NAMALWA (cell line): ENCODE measurements at places on chromosomes 7 and 10.

DNA sequence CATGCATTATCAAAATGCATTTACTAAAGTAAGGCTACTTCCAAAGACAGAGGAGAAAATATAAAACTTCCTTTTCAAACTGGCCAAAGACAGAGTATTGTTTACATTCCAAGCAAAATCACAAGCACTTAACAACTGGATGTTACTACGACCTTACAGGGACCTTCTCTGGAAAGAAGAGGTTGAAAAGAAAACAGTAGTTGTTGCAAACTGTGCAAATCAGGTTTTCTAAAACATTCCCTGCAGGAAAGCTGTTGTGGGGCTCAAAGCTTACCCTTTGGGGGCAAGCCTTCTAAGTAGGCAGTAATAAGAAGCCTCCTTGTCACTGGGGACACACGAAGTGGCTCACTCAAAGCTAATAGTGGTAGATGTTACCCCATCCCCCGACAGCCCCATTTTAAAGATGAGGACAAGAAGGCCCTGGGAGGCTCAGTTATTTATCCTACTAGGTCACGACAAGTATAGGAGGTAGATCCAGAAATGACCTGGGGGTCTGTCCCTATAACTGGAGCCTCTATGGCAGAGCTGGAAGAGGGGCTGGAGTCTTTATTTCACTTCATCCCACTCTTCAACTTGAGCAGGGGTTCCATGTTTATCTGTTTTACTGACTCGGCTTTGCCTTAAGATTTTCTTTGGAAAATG is 46.6 kb downstream of the ATXN7L1 start:
- DNase-seq: no peak

GRCh38 chr7:47475880-47476227 is 106.1 kb downstream of the TNS3 start:
- no peak for DNase-seq

- DNase-seq: peak; percentile 76
Observed at GRCh38 chr10:99777918-99778714, 4.3 kb upstream of the ABCC2 start.

DNA sequence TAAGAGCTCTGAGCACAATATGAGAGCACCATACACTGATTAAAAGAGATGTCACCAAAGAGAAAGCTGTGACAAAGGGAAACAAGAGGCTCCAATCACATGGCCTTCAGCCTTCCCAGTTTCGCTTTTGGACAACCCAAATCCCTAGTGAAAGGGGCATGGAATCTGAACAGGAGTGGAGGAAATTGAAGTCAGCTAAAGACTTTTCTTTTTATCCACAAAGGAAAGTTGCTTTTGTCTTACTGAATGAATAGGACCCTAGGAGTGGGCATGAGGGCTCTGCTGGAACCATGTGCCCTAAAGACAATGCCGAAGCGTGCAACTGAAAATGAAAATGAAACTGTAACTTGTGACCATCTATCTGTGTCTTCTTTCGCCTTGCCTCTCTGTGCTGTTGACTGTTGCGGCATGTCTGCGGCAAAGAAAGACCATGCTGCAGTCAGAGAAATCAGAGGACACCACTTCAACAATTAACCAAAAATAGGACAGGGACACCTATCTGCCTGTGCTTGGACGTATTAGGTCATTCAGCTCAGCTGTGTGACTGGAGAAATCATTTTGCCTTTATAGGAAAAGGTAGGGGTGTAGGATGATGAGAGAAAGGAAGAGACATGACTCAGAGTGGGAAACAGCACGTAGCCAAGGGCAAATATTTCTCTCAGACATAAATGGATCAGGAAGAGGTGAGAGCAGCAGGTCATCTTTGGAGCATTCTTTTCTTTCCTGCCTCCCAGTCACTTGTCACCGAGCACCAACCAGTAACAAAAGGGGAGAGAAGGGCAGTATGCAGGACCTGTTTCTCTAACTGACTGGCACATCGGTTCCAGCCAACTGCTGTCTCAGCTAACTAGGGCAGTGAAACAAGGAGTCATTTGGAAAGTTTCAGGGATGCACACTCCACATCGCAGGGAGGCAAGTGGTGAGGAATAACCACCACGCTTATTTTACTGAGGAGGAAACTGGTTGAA is 12.3 kb downstream of the CAV2 start:
- DNase-seq: peak; percentile 11

DNA sequence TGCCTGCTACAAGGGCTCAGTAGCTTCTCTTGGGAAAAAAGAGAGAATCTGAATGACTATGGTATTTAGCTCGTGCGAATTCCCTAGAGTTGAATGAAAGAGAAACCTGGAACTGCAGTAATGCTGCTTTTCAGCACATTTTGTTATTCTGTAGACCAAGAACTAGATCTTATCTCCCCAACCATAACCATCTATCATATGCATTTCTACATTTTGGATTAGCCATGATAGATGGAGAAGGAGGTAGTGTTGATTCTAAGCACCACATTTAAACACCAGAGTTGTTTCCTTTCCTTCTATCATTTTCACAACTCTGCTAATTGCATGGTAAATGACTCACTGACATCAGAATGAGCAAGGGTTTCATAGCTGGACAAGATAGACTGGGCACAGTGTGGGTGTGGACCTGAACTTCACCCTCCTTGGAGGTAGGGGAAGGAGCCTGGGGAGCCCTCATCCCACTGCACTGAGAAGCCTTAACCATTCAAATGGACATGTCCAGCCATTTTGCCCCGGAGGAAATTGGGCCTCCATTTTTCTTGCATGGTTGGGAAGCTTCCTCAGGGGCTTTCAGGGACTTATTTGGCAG is 55.3 kb upstream of the BMPER start:
- no peak for DNase-seq

DNA sequence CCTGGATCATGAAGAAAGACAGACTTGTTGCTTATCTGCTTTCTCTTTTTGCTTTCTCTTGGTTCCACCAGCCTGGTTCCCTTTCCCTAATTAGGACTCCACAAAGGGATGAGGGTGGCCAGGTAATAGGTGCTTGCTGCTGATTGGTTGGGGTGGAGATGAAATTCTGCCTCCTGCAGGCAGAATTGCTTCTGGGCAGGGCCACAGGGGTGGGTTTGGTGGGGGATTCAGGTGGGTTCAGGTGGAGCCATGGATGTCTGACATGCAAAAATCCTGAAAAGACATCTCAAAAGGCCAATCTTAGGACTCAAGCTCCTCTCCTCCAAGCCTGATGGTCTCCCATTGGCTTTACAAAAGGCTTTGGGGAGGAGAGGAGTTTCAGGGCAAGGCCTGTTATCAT is 25.4 kb upstream of the ACHE start:
- DNase-seq: no peak

- DNase-seq: peak; percentile 4
Observed at GRCh38 chr10:77907900-77908717, 18.4 kb downstream of the DLG5 start.

DNA sequence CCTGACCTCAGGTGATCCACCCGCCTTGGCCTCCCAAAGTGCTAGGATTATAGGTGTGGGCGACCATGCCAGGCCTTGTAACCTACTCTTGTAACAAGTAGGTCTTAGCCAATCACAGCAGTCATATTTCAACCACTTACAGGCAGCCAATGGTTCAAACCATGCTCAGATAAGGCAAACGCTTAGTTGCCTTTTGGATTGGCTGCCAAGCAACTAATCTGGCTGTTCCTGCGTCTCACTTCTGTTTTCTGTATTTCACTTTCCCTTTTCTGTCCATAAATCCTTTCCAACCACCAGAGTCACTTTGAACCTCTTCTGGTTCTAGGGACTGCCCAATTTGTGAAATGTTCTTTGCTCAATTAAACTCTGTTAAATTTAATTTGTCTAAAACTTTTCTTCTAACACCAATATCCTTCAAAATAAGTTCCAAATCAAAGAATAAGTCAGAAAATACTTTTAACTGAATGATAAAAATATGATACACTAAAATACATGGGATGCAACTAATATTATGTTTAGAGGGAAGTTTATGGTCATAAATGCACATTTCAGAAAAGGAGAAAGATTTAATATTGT is 19.1 kb upstream of the PRF1 start:
- DNase-seq: no peak

- peak; percentile 21 for DNase-seq
Observed at GRCh38 chr10:125783957-125784356, 8.3 kb upstream of the MMP21 start.

- no peak for DNase-seq
Observed at GRCh38 chr10:61164458-61165160, 220.6 kb upstream of the RHOBTB1 start.

- no peak for DNase-seq
Observed at GRCh38 chr7:28406192-28406591, 6.1 kb upstream of the CREB5 start.

DNA sequence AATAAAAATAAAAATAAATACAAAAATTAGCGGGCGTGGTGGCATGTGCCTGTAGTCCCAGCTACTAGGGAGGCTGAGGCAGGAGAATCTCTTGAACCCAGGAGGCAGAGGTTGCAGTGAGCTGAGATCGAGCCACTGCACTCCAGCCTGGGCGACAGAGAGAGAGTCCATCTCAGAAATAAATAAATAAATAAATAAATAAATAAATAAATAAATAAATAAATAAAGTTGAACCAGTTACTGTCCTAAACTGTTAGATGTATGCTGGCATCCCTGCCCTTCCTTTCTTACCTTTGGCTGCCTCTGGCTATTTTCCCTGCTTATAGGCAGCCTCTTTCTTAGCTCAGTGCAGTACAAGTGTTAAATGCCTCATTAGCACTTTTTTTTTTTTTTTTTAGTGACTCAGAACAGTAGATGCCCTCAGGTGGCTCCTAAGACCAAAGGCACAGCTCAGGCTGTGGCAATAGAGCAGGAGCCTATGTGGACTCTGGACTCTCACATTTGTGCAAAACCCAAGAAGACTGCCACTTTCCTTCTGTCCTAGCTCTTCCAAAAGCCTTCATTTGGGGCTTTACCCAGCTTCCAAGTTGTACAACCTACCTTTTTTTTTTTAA is 30.6 kb upstream of the CABCOCO1 start:
- DNase-seq: no peak

- no peak for DNase-seq
Observed at GRCh38 chr7:13953368-13953767, 36.1 kb downstream of the ETV1 start.

GRCh38 chr7:11434366-11434765 is 397.6 kb downstream of the THSD7A start:
- no peak for DNase-seq

- DNase-seq: no peak
Observed at GRCh38 chr10:33257439-33258080, 76.9 kb downstream of the NRP1 start.

DNA sequence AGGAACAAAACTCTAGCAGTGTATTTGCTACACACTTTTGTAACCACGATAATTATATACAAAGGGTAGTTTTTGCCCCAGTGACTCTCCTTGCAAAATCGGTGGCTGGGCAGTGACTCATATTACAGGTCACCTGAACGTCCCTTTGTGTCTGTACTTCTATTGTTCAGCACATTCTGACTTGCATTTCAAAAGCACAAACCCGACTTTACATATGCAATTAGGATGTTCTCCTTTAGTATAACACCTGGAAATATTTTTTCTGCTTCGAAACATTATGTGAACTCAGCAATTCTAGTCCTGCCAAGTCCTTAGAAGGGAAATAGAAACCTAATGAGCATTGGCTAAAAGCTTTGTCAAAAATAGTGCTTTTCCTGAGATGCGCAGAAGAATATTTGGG is 6.0 kb downstream of the PRR15 start:
- DNase-seq: no peak

DNA sequence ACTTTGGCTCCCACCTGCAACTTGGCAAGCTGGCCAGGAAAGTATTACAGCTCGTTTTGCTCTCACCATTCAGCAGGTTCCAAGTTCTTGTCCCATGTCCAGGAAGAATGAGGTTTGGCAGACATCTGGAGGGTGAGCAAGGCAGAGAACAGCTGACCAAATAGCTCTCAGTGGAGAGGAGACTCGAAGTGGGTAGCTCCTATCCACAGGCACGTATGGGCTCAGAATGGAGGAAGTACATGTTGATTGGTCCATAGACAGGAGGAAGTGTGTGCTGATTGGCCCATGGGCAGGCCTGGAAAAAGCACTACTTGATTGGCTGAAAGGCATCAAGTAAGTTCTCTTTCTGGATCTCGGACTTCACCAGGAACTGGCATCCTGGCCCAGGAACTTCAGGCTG is 3.0 kb upstream of the NCAPG2 start:
- DNase-seq: peak; percentile 66

DNA sequence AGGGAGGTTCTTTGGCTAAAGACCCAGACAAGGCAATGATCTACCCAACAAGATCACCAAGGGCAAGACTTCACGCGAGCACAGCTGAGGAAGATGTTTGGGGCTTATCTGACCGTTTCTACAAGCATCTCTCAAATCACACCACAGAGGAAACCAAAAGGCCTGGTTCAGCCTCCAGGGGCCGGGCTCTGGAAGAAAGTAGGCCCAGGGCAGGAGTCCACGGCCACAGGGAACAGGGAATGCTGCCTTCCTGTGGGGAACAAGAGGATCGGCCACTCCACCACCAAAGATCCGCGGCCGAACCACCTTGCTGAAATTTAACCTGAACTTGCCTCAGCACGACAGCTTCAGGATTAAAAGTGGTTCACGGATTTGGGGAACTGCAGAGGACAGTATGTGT is 332.5 kb downstream of the PTPRN2 start:
- DNase-seq: no peak

- no peak for DNase-seq
Observed at GRCh38 chr7:154631162-154631561, 371.8 kb downstream of the PAXIP1 start.

DNA sequence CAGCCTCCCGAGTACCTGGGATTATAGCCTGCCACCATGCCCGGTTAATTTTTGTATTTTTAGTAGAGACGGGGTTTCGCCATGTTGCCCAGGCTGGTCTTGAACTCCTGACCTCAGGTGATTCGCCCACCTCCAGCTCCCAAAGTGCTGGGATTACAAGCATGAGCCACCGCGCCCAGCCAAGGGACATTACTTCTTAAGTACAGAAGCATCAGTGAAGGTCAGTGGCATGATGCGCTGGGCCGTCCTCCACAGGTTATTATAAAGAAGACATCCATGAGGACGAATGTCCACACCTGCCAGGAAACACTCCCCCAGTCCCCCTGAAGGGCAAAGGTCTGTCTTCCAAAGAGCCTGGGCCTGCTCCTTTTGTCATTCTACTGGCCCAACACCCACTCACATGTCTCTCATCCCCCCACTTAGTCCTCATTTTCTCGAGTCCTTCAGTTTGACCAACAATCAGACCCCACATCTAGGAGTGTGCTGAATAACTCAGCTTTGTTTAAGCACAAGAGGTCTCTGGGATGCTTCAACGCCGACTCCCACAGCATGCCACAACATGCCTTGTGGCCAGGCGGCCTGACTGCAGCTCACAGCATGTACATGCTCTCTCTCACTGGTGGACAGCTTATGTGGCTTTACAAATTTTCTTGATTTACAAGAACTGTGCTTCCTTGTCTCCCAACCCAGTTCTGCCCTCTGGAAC is 73.0 kb downstream of the CTBP2 start:
- no peak for DNase-seq

- no peak for DNase-seq
Observed at GRCh38 chr7:120985130-120985758, 3.3 kb upstream of the CPED1 start.

DNA sequence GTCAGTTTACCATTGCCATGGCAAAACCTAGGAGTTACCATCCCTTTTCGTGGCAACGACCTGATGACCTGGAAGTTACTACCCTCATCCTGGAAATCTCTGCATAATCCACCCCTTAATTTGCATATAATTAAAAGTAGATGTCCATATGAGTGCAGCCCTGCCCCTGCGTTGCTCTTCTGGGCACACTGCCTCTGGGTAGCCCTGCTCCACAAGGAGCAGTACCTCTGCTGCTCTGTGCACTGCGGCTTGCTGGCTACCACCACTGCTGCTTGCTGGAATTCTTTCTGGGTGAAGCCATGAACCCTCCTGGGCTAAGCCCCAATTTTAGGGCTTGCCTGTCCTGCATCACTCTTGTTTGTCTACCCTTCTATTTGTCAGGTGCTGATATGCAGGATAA is 12.5 kb downstream of the CYP17A1 start:
- no peak for DNase-seq

- peak; percentile 47 for DNase-seq
Observed at GRCh38 chr10:6918305-6918704, 338.2 kb upstream of the PRKCQ start.
